LHCN-M2 (cell line): ENCODE measurements at places on chromosomes 16 and 17.
A peak's percentile ranks its signal among the peaks of the same experiment; 100 is the strongest.

- no peak for DNase-seq
Measured at GRCh38 chr17:72439893-72440502, 319.2 kb downstream of the SOX9 start.

DNA sequence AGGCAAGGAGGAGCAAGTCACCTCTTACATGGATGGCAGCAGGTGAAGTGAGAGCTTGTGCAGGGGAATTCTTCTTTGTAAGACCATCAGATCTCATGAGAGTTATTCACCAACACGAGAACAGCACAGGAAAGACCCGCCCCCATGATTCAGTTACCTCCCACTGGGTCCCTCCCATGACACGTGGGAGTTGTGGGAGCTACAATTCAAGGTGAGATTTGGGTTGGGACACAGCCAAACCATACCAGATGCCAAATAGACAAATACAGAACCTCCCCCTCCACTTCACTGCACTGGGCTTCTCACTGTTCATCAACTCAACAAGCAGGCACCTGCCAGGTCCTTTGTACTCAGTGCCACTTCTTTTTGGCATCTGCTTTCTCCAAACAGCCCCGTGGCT lies 100.2 kb downstream of the WSCD1 start:
- DNase-seq: no peak

DNA sequence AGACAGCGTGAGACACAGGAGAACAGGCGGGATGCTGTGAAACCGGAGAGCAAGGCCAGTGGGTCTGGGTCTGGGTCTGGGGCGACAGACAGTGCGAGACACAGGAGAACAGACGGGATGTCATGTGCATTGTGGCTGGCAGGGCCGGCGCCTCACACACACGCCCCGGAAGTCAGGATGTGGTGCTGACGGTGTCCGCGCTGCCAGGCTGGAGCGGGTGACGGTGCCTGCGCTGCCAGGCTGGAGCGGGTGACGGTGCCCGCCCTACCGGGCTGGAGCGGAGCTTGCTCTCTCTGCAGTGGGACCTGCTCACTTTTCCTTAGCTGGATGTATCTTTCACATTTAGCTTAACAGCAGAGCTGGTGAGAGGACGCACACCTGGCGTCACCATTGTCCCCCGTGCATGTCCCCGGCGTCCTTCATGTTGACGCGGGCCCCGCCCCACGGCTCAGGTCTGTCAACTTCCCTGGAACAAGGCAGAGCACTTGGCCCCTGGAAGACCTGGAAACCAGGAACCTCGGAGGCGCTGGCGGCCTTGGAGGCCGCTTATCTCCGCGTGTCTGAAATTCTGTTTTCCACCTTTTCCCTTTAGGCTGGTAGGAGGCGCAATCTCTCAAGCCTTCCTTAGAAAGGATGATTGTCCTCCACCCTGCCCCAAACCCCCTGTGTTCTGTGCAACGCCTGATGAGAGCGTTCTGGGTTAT lies 43.0 kb upstream of the ZNF750 start:
- DNase-seq: no peak

DNA sequence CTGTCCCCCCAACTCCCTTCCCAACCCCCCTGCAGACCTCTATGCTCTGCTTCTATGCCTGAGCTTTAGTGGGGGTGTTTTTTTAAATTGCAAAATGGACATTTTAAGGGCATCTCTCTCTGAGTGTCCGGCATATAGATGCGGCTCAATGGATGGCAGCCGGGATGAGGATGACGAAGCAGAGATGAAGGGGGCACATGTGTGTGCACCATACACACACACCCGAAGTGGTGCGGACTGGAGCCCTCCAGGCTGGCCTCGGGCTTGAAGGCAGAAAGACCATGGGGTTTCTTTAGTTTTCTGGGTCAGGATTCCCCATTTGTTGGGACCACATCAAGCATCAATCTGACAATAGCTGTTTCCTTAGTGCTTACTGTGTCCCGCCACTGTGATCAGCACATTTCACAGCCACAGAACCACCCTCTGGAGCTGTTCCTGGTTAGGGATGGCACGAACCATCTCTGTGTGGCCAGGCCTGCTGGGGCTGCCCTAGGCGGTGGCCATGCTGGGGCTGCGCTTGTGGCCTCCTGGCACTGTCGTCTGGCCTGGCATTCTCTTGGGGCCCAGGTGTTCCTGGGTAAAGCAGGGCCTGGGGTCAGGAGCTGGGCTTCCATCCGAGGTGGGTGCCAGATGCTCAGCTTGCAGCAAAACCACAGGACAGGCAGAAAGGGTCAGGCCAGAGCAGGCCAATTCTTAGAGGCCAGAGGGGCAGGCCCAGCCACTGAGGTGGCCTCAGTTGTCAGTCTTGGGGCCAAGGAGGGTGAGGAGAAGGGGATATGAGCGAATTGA lies 49.9 kb downstream of the NT5M start:
- DNase-seq: no peak

DNA sequence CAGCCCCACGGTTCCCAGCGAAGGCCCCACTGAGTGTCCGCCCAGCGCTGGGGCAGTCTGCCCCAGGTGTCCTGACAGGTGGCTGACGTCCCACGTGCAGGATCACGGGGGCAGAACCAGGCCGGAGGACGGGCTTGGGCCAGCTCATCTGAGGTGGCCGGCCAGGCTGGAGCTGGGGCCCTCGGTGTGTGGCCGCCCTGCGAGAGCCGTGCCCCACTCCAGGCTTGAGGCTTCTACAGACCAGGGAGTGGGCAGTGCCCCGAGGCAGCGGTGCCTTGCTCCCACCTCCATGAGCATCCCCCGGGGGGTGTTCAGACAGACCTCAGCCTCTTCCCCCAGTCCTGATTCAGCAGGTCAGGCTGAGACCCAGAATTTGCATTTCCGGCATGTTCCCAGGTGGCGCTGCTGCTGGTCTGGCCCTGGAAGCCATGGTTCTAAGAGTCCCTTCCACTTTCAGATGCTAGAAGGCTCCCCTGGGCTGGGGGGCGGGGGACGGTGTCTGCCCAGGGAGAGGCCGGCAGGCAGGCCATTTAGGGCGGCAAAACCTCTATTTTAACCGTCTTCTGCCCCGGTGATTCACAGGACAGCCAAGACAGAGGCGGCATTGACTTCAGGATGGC lies 35.4 kb upstream of the PABPN1L start:
- DNase-seq: no peak

DNA sequence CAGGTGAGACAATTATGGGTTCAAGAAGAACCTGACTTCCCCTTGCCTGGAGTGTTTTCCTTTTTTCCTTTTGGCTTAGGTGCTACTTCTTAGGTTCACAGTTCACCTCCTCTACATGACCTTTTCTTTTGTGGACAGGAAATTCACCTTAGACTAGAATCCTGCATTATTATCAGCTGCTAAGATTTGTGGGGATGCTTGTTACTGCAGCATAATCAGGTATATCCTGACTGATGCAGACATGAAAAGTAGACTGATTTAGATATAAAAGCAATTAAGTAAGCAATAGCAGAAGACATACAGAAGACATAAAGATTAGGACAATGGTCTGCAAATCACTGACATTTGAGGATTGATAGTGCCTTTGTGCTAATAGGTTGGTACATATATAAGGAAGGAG lies 168.3 kb downstream of the SALL1 start:
- no peak for DNase-seq

- no peak for DNase-seq
Measured at GRCh38 chr16:15808071-15808470, 48.8 kb downstream of the MYH11 start.

GRCh38 chr16:21654466-21654865 lies 2.1 kb upstream of the IGSF6 start:
- DNase-seq: no peak

DNA sequence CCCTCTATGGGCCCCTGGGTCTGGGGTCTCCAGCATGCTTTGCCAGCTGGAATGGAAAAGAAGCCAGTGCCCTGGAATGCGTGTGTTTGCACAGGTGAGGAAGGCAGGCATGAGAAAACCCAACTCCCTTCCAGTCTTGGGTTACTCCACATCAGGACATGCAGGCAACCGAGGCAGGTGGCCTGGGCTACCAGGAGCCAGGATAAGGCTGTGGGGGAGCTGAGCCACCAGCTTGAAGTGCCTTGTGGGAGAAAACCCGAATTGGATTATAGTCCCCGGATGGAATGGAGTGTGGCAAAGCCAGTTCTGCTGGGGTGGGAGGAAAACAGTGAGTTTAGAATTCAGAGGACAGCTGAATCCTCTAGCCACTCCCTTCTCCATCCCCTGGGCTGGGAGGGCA lies 7.2 kb downstream of the SRCIN1 start:
- DNase-seq: peak; percentile 69

- no peak for DNase-seq
Measured at GRCh38 chr16:87185308-87185707, 131.9 kb downstream of the C16orf95 start.

DNA sequence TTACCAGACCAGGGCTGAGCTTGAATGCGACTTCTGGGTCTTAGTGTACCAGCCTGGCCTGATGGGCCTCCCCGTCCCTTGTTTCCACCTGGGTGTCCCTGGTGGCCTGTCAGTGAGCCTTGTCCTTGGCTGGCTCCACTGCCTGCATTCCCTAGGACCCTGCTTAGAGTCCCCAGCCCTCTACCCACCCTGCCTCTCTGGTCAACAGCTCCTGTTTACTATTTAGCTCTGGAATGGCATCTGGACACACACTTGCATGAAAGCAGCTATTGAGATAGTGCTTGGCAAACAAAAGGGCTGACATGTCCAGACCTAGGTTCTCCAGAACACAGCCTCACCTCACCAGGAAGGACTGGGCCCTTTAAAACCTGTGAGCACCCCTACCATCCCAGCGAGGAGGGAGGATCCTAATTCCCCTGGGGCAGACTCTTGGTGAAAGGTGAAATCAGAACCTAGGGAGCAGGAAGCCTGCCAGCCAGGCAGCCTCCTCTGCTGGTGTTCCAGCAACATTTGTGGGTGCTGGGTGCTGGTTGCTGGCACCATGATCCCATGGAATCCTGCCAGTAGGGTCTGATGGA lies 38.8 kb downstream of the RAI1 start:
- DNase-seq: no peak

- no peak for DNase-seq
Measured at GRCh38 chr16:48613061-48613957, 3.3 kb upstream of the N4BP1 start.

GRCh38 chr16:53090286-53090590 lies 35.4 kb downstream of the CHD9 start:
- no peak for DNase-seq

GRCh38 chr16:13171313-13171712 lies 269.9 kb downstream of the SHISA9 start:
- DNase-seq: no peak

DNA sequence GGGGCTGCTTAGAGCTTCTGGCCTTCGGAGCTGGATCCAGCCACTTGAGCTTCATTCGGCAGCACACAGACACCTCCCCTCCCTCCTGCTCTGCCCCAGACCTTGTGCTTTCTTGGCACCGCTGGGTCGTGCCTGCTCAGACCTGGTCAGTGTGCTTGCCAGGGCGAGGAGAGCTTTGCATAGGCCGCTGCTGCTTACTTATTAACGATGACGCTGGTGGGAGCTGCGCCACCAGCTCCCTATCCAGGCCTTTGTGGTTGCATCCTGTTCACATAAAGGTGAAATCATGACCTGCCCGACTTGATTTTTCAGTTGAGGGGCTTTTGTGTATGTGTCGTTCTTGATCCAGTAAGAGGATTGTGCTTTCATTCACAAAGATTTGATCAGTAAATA lies 101.1 kb downstream of the MSI2 start:
- no peak for DNase-seq

GRCh38 chr17:33531311-33531710 lies 238.2 kb upstream of the ASIC2 start:
- no peak for DNase-seq

- DNase-seq: no peak
Measured at GRCh38 chr17:49511810-49512209, 16.7 kb downstream of the NGFR start.

DNA sequence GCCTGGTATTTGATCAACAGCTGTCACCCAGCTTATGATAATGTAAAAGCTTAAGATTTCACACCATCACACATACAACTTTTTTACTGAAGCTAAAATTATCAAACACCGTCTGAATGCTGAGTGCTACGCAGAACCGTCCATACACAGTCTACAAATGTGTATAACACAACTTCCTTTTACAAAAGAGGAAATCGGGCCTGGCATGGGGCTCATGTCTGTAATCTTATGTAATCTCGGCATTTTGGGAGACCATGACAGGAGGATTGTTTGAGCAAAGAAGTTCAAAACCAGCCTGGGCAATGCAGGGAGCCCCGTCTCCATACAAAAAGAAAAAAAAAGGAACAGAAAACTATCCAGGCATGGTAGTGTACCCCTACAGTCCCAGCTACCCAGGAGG lies 19.6 kb upstream of the QRICH2 start:
- DNase-seq: no peak

DNA sequence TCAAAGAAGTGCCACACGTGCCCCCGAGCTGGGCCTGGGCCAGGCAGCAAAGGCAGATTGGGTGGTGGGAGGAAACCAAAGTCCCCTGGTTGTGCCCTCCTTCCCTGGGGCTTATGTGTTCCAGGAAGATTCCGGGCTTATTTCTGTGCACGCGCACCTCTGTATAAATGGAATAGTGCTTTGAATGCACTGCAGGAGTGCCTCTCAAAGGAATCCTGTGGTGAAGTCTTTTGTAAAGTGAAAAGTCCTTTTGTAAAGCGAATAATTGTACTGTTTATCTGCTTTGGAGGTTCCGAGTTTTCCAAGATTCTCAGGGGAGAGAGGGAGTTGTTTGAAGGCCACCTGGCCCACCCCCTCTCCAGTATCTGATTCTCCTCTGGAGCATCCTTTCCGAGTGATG lies 26.8 kb downstream of the C17orf75 start:
- DNase-seq: no peak

DNA sequence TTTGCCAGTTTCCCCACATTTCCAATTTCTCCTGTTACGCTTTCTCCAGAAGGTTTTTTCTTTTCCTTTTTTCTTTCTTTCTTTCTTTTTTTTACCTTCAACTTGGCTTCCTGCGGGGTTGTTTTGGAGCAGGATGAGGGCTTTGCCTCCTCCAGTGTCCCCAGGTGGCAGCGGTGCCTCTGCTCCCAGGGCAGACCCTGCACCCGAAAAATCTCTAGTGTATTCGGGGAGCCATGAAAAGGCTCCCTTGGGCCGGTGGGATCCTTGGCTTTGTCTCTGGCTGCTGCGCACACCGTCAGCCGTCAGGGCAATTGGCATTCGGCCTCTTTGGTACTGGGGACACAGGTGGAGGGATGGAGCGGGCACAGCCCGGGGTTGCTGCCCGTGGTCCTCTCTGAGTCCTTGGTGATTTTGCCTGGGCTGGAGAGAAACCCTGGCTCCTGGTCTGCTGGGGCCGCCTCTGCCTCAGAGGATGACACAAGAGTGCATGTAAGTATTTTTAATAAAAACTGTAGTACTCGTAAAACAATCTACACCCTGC lies 846 bp downstream of the ITGB3 start:
- DNase-seq: no peak

DNA sequence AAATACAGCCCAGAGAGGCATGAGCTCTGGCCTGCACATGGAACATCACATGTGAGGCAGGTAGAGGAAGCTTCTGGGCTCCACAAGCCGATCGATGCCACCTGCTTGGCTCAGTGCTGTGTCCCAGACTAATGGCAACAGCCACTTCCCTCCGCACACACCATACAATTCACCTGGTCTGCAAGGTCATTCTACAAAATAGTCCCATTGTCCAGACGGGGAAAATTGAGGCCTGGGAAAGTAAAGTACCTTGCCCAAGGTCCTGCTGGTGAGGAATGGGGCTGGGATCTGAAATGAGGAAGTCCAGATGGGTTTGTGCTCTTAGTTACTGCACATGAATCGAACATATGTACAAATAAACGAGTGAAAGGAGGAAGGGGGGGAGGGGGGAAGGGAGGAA lies 88.0 kb downstream of the LITAF start:
- DNase-seq: no peak
